ENCODE measurements at places on chromosomes 4 and X.

- no peak for DNase-seq
These were observed 106.3 kb downstream of the AFF1 start for GRCh38 chr4:87041141-87041540.

DNA sequence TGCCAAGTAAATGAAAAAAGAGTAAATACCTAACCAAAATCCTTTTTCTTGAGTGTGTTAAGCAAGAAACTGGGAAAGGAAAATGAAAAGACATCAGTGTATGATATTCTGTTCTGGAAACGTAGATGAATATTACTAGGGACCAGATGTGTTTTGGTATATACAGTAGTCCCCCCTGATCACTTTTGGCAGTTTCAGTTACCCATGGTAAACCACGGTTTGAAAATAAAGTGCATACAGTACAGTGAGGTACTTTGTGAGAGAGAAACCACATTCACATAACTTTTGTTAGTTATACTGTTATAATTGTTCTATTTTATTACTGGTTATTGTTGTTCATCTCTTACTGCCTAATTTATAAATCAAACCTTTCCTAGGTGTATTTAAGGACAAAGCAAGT, 250.9 kb downstream of the TENM3 start:
- no peak for DNase-seq

- no peak for DNase-seq
These were observed 863.1 kb downstream of the CCSER1 start for GRCh38 chr4:90990284-90990683.

- no peak for DNase-seq
These were observed 102.8 kb downstream of the C4orf51 start for GRCh38 chr4:145782756-145783155.

- DNase-seq, result no peak
These were observed 2313.1 kb upstream of the AGA start for GRCh38 chr4:179755322-179755721.

GRCh38 chrX:54920610-54921426, at the start of gene TRO:
TRO (plus strand) TSS chrX:54920824; CDS start chrX:54922247, 1,423 bp downstream.
- no peak for DNase-seq

DNA sequence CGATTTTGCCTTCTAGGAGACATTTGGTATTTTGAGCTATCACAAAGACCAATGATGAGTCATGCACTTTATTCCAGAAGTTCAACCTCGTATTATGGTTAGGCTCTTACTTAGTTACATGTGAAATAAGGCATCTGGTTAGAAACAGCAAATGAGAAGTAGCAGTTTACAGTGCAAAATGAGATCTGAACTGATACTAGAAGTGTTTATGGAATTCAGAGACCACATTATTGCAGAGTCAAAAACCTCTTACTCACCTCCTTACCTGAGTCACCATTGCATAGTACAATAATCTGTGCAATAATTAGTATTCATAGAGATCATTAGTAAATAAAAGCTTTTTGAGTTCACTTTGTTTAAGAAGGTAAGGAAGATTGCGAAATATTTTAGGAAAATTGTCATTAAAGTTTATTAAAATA, 38.7 kb downstream of the SEC24B start:
- peak; percentile 28 for DNase-seq

- no peak for DNase-seq
These were observed 15.2 kb upstream of the PHOX2B start for GRCh38 chr4:41763729-41764128.

- no peak for DNase-seq
These were observed 204.6 kb downstream of the RBM46 start for GRCh38 chr4:154985673-154986072.

- DNase-seq, result no peak
These were observed 640.7 kb upstream of the AGA start for GRCh38 chr4:178082906-178083305.

DNA sequence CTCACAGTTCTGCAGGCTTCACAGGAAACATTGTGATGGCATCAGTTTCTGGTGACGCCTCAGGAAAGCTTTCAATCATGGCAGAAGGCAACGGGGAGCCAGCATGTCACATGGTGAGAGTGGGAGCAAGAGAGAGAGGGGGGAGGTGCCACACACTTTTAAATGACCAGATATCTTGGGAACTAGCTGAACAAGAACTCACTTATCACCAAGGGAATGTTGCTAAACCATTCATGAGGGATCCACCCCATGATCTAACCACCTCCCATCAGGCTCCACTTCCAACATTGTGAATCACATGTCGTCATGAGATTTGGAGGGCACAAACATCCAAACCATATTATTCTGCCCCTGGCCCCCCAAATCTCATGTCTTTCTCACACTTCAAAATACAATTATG, 43.3 kb upstream of the GPR173 start:
- DNase-seq, result no peak

DNA sequence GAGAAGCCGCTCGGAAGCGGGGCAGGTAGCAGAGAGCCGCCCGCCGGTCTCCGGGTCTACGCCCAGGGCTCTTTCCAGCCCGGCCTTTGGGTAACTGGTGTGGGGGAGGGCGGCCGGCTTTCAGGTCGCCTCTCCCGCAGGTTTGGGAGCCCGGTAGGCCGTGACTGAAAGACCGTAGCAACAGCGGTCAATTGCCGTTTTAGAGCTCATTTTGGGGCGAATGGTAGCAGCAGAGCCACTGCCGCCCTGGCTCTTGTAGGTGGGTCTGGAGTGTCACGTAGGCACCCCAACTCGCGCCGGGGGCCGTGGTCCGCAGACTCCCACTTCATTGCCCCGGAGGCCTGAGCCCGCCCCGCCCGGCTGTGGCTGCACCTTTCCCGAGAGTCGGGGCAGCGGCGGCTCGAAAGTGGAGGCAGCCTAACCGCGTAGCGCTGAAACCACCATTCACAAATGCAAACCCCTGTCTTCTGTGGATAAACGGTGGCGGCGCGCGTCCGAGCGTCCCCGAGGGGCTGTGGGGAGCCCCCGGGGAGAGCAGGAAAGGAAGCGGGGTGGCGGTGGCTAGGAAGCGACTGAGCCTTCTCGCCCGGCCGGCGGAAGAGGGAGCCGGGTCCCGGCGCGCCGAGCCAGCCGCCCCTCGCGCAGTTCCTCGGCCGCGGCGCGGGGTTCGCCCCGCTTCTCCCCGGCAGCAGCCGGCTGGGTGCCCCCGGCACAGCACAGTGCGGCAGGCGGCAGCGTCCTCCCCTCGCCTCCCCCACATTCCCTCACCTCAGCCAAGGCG, 2185.1 kb upstream of the TENM3 start:
- DNase-seq, result no peak
